ENCODE measurements at places on chromosomes 2 and 18.

DNA sequence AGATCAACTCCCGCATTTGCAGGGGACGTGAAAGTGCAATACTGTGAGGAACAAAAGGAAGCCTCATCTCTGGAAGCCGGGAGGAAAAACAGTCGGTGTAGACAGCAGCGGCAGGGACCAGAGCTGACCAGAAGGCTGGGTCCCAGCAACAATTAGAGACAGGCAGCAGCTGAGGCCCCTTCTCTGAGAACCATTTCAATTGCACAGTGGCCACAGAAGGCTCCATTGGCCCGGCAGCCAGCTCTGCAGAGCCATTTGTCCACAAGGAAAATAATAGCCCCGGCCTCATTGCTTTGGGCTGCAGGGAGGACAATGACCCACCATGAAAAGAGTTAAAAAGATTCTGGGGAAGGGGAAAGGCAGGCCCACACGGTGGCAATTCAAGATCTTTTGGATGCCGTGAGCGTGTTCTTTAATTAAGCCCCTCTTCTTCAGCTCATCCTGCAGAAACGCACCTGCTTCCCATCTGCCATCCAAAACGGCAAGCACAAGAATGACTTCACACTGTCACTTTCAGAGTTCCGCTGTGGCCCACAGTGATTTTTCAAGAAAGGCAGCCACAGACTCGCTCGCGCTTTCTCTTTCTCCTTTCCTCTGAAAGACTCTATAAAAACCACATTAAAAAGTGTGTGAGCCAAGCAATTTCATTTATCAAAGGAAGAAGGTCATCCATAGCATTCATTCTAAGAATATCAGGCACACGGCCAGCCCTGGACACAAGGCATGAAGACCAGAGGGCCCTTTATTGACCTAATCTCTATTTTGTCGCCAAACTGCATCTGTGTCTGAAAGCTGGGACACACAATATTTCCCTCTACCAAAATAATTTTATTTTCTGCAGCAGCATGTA, 293.6 kb downstream of the SOX11 start:
- DNase-seq = no peak

DNA sequence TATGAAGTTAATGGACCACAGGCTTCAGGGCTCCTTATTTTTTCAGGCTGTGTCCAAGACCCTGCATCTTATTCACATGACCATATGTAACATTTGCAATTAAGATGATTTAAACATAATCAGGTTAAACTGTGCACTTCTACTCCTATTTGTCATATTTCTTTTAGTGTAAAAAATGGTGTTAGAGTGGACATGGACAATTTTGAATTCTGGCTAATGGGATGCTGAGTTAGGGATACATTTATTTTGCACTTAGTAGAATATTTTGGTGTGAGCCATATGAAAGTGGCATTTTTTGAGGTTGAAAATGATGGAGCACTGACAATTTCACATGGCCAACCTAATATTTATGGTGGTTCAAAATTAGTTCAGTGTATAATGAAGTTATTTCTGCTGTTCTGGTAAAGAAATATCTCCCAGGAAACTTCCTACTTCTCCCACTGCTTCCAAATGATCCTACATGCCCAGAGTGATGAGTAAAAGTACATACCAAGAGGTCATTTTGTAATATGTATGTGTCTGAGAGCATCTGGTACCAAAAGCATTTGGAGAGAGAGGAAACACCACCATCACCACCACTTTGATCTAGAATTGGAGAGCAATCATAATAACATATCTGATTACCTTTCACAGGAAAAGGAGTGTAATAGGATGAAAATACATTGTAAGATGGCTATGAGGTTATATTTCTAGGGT, 36.0 kb downstream of the GULP1 start:
- DNase-seq = no peak

DNA sequence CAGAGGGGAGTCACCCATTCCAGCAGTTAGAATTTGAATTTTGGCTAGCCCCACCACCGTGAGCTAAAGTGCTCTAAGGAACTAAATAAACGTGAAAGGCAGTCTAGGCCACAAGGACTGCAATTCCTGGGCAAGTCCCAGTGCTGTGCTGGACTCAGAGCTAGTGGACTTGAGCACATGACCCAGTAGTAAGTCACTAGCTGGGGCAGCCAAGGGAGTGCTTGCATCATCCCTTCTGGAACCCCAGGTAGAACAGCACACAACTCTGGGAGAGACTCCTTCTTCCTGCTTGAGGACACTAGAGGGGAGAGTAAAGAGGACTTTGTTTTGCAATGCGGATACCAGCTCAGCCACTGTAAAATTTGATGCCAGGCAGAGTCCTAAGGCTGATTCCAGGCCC, 672.2 kb downstream of the CPS1 start:
- DNase-seq = no peak

DNA sequence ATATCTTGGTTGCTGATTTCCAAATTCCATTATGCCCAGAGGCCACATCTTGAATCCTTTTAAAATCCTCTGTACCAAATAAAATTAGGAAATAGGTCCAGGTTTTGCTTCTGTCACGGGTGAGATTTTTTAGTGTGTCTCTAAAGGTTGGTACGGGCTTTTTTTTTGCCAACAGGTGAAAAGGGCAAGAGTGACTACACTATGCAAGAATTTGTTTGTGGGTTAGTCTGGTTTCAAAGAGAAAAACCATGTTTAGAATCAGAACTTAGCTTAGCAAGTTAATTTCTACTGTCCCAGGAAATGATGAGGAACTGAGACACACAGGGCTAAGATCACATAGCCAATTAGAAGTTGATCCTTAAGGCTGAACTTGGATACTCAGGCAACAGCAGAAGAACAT, 41.7 kb downstream of the POLR1A start:
- no peak for DNase-seq

DNA sequence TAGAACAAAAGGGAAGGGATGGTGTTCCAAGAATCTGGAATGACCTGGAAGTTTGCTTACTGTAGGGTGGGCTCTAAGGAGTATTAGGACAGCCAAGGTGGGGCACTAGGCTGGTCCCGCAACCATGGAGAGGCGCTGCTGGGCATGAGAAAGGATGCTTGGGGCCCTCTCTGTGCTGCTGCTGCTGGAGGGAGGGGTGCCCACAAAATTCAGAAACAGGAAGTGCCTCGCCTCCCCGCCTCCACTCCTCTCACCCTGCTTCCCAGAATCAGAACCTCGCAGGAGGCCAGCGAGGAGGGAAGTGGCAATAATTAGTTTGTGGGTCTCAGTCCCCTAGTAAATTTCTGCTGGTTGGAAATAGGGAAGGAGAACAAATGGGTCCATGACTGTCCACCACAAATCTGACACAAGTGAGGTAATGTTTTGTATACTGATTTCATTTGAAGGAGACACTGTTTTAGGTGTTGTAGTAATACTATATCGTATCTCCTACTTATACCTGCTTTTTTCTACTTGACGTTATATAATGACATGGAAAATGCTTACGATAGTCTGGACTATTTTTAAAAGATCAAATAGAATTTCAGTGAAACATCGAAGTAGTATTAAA, 7.9 kb upstream of the PDCL3 start:
- no peak for DNase-seq

GRCh38 chr2:204268971-204269370, 276.3 kb upstream of the PARD3B start:
- DNase-seq = no peak

- DNase-seq = no peak
Measured at GRCh38 chr2:182933629-182934028, 67.2 kb upstream of the FRZB start.

- DNase-seq = no peak
Measured at GRCh38 chr2:232432598-232433184, 23.3 kb upstream of the ALPI start.

DNA sequence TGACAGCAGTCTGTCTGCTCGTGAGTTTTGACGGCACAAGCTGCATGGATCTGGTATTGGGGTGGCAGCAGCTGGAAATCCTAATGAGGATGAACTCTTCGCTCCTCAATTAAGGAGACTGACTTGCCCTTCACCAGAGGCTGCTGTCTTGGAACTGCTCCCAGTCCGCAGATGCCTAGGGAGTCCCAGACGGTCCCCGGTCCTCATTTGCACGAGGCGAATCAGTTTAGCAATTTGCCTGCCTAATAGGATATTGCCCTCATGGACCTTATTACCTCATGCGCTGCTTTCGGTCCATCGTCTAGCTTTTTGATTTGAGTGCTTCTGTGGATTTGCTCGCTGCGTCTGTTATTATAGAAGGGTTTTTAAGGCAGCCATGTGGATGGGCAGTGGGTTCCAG, 40.6 kb downstream of the ASAP2 start:
- DNase-seq = no peak

DNA sequence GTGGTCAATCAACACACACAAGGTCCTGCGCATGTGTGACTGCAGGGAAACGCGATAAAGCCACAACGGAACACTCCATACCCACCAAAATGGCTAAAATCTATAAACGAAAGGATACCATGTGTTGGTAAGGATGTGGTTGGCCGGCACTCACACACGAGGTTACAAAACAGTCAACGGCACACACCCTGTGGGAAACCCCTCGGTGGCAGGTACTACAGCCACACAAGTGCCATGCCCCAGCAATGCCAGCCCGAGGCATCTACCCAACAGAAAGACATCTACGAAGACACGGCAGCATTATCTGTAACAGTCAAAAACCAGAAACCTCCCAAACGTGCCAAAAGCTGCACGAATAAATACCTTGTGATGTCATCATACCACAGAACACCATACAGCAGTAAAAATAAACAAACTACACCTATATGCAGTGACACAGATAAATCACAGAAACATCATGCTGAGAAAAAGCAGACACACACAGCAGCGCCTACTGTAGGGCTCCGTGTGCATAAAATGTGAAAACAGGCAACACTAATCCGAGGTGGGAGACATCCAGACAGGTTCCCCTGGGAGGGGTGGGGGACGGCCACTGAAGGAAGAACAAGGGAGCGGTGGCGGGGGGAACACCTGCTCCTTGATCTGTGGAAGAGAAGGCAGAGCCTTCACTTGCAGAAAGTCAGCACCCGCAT, 36.7 kb downstream of the HDAC4 start:
- DNase-seq = no peak

DNA sequence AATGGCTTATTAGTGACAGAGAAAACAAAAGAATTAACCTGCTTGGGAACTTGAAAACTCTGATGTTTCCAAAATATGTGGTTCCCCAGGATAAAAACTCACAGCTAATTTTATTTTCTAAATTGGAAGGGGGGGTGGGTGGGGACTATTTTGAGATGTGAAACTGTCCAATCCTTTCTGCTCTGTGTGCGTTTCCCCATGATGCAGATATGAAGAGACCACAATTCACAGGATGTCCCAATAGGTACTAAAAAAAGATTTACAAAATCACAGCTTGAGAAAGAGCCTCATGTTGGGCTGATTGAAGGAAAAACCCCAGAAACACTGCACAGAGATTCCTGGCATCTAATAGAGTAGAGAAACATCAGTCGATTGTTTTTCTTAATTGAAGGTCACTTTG, 273.2 kb downstream of the ARHGAP15 start:
- no peak for DNase-seq

DNA sequence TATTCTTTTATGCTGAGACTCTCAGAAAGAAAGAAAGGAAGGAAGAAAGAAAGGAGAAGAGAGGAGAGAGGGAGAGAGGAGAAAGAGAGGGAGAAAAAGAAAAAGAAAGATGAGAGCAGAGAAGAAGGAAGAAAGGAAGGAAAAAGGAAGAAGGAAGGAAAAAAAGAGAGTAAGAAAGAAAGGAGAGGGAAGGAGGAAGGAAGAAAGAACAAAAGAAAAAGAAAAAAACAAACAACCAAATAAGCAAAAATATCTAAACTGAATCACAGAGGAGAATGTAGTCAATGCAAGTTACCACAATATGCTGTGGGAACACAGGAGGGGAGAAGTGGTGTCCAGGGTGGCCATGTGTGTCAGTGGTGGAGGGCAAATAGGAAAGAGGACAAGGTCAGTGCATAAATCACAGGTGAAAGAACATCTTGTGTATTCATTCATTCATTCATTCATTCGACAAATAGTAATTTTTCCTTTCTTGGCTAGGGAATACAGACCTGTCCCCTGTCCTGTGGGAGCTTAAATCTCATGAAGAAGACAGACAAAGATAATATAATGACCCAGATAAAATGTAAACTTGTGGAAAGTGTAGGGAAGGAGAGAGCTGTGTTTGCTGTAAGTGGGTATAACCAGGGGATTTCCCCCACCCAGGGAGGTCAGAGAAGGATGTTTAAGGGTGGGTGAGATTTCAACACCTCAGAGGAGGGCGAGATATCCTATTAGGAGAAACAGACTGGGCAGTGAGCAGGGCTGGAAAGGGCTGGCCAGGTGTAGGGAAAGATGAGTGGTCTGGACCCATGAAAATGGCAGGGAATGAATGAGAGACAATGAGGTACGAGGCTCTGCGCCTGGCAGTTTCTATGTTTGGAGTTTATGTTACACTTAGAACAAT, 50.7 kb downstream of the IL1R2 start:
- DNase-seq = no peak

GRCh38 chr2:27720004-27720551, 51.4 kb upstream of the MRPL33 start:
- DNase-seq = no peak

GRCh38 chr2:170481201-170481600, 233.9 kb upstream of the SP5 start:
- no peak for DNase-seq

GRCh38 chr18:63894106-63894772, 6.7 kb downstream of the SERPINB2 start:
- no peak for DNase-seq

- no peak for DNase-seq
Measured at GRCh38 chr2:68345129-68345875, 19.8 kb upstream of the PLEK start.

- no peak for DNase-seq
Measured at GRCh38 chr2:132902626-132903025, 232.6 kb upstream of the LYPD1 start.

DNA sequence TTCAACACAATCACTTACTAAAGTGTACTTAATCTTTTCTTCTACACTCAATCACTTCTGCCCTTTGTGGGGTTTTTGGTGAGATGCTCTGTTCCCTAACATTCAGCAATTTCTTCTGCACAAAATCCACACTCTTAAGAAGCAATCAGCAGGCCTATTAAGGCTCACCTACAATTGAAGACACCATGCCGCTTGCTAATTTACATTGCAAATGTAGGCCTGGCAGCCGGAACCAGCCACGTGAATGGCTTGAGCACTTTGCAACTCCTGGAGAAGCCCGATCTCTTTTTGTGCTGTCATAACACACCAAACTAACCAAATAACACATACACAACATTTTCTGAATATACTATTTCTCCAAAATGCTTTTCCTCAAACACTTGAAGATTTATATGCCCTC, 66.3 kb downstream of the NYAP2 start:
- DNase-seq = no peak

Data from NCI-H1417 treated with DMSO at 0.1 percent for 48 hours (cell line).